CD4-positive, alpha-beta memory T cell (primary cell): ENCODE measurements at places on chromosomes 2 and 18. TPM values are rescaled to one million over a fixed set of nuclear protein-coding genes. Genes with fewer than 3 reads are reported as not detected.

DNA sequence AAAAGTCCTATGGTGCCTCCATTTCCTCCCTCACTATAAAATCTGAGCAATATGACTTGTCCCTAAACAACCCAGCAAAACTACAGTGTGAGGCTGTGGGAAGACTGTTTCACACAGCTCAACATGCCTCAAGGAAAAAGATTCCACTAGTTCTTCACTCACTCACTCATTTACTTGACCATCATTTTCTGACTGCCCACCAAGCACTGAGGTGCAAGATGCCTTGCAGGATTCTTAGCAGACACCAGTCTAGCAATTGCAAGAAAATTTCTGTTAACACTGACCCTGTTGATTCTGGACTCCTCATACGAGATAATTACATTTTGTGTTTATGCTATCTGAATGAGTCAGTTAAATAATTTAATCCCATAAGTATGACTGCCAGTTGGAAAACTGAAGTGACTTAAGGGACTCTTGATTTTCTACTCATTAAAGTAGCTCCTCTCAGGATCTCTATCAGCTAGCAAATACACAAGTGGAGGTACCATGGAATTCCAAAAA is 51.9 kb upstream of the PCBP1 start:
- DNase-seq = no peak
- H3K36me3 ChIP-seq = no peaks in the 10 kb centered on the region
- no peak overlapping the region for H3K4me3 ChIP-seq
- no peaks in the 10 kb centered on the region for H3K4me1 ChIP-seq
- no peaks in the 10 kb centered on the region for H3K27me3 ChIP-seq

- DNase-seq = no peak
- no peak overlapping the region for H3K4me3 ChIP-seq
- H3K4me1 ChIP-seq = no peaks in the 10 kb centered on the region
- H3K27me3 ChIP-seq = no peaks in the 10 kb centered on the region
- no peak overlapping the region for H3K27ac ChIP-seq
- H3K36me3 ChIP-seq = no peaks in the 10 kb centered on the region
These were observed 66.1 kb downstream of the METTL8 start for GRCh38 chr2:171367692-171368091.

GRCh38 chr2:120520929-120521912 is 175.3 kb downstream of the INHBB start:
- H3K4me3 ChIP-seq = no peak overlapping the region
- no peaks in the 10 kb centered on the region for H3K4me1 ChIP-seq
- no peaks in the 10 kb centered on the region for H3K27me3 ChIP-seq
- no peak overlapping the region for H3K27ac ChIP-seq

Gene RTKN
- not detected for total RNA-seq

- H3K27me3 ChIP-seq = no peaks in the 10 kb centered on the region
- H3K4me3 ChIP-seq = no peak overlapping the region
- no peak overlapping the region for H3K27ac ChIP-seq
- no peak for DNase-seq
- H3K4me1 ChIP-seq = peaks cover 5% of the 10 kb centered on the region
- H3K36me3 ChIP-seq = no peaks in the 10 kb centered on the region
These were observed 49.0 kb downstream of the PRKRA start for GRCh38 chr2:178401994-178402437.

Gene C2orf80
- total RNA-seq = not detected

Gene G6PC2
- total RNA-seq = not detected

Gene UGT1A3
- total RNA-seq = not detected

Gene ASB18
- not detected for total RNA-seq

- DNase-seq = no peak
- no peaks in the 10 kb centered on the region for H3K36me3 ChIP-seq
- H3K4me3 ChIP-seq = no peak overlapping the region
- no peak overlapping the region for H3K27ac ChIP-seq
These were observed 656.6 kb upstream of the CHAC2 start for GRCh38 chr2:53111004-53111403.

GRCh38 chr2:104668631-104669030 is 185.3 kb upstream of the POU3F3 start:
- no peak overlapping the region for H3K27ac ChIP-seq

DNA sequence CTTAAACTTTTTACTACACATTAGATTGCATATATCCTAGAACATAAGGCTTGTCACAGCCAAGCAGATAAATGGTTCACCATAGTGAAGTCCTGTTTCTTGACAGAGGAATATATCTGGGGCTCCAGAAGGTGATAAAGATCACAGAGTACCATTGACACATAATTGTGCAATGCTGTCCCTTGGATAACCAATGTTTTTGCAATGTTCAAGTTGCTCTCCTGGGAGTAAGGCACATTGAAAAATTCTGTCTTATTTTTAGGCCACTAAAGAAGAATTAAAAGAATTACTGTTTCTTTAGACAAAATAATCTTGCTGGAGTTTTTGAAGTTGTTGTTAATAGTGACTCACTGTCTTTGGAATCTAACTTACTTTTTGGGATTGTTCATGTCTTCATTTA is 1132.8 kb downstream of the LRP1B start:
- no peaks in the 10 kb centered on the region for H3K27me3 ChIP-seq
- DNase-seq = no peak
- H3K4me1 ChIP-seq = no peaks in the 10 kb centered on the region
- H3K36me3 ChIP-seq = no peaks in the 10 kb centered on the region
- H3K27ac ChIP-seq = no peak overlapping the region
- no peak overlapping the region for H3K4me3 ChIP-seq
